ENCODE measurements at places on chromosomes 5 and 9.

GRCh38 chr5:171989276-171989675 lies 17.2 kb downstream of the FBXW11 start:
- DNase-seq, result no peak

- no peak for DNase-seq
Measured at GRCh38 chr9:128685636-128686489, 3.2 kb upstream of the SET start.

GRCh38 chr9:98158071-98158831 lies 34.2 kb downstream of the CORO2A start:
- no peak for DNase-seq

GRCh38 chr9:127088724-127089615 lies 33.5 kb downstream of the ANGPTL2 start:
- no peak for DNase-seq

DNA sequence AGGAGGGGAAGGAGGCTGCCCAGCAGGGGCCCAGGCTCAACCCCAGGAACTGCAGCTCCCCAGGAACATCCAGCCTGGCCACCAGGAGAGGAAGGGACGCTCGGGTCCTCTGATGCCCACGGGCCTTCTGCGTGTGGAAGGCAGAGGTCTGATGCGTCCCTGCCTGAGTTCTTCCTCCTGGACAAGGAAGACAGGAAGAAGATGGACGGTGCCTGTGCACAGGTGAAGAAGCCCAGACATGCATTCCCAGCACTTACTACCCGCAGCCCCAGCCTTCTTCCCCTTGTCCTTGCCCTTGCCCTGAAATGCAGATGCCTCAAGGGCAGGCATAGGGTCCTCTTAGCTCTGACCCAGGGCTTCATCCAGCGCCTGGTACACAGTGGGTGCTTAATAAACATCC lies 56.7 kb upstream of the IRX1 start:
- no peak for DNase-seq

GRCh38 chr9:79080536-79080935 lies 491.2 kb upstream of the TLE4 start:
- DNase-seq, result peak; percentile 34

DNA sequence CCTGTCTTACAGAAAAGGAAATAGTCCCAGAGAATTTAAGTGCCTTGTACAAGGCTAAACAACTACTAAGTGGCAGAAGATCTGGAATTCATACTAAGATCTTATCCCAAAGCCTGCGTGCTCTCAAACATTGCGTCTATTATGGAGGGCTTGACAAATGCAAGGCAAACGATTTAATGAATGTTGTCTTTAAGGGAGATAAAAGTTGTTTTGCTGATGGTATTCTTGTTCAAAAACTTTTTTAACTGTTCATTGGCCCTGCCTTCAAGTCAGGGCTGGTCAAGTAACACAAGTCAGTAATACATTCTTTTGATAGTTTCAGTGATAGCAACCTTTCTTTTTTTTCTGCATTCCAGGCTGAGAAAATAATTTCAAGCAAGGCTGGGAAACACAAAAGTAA lies 1.7 kb upstream of the SLC38A9 start:
- no peak for DNase-seq

GRCh38 chr5:124654418-124654817 lies 92.0 kb downstream of the ZNF608 start:
- DNase-seq, result no peak

DNA sequence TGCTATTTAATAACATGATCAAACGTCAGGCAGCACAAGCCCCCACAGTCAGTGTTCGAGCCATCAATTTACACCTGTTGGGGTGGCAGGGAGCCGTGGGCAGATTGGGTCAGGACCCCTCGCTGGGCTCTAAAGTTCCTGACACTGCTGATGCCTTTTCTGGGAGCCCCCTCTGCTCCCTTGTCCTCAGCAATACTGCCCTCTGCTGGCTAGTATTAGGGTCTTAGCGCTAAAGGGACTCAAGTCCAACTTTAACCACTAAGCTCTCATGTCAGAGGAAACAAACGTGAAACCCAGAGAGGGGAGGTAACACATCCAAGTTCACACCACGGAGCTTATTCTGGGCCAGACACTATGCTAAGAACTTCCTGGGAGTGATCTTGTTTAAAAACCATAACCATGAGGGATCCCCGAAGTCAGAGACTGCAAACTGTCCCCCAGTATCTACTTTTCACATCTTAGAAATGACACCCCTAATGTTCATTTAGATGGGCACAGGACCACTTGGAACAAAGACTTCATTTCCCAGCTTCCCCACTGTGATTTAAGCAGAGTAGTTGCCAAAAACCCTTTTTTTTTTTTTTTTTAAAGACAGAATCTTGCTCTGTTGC lies 20.4 kb downstream of the ANKS6 start:
- DNase-seq, result peak; percentile 73

Data from EL (cell line).